ENCODE measurements at places on chromosomes 5 and 9.

GRCh38 chr5:64811050-64811640 is 42.4 kb downstream of the CWC27 start:
- no peak for DNase-seq
- H3K27me3 ChIP-seq = no peaks in the 10 kb centered on the region
- H3K4me1 ChIP-seq = peaks cover 14% of the 10 kb centered on the region
- no peaks in the 10 kb centered on the region for H3K36me3 ChIP-seq
- H3K4me3 ChIP-seq = no peak overlapping the region

GRCh38 chr9:86549920-86550319 is 195.7 kb upstream of the TUT7 start:
- no peaks in the 10 kb centered on the region for H3K4me1 ChIP-seq
- H3K4me3 ChIP-seq = no peak overlapping the region
- no peaks in the 10 kb centered on the region for H3K36me3 ChIP-seq
- peaks cover 8% of the 10 kb centered on the region for H3K27me3 ChIP-seq

DNA sequence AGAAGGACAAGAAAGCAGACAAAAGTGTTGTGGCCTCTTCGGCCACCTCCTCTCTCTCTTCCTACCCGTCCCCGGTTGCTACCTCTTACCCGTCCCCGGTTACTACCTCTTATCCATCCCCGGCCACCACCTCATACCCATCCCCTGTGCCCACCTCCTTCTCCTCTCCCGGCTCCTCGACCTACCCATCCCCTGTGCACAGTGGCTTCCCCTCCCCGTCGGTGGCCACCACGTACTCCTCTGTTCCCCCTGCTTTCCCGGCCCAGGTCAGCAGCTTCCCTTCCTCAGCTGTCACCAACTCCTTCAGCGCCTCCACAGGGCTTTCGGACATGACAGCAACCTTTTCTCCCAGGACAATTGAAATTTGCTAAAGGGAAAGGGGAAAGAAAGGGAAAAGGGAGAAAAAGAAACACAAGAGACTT is 2.4 kb downstream of the EGR1 start:
- H3K4me3 ChIP-seq = peak overlapping the region; percentile 87
- H3K27me3 ChIP-seq = peaks cover 15% of the 10 kb centered on the region
- H3K4me1 ChIP-seq = peaks cover 12% of the 10 kb centered on the region
- H3K27ac ChIP-seq = no peak overlapping the region

GRCh38 chr5:1429066-1429465 is 16.2 kb downstream of the SLC6A3 start:
- H3K4me1 ChIP-seq = no peaks in the 10 kb centered on the region
- DNase-seq = no peak
- no peak overlapping the region for H3K4me3 ChIP-seq

DNA sequence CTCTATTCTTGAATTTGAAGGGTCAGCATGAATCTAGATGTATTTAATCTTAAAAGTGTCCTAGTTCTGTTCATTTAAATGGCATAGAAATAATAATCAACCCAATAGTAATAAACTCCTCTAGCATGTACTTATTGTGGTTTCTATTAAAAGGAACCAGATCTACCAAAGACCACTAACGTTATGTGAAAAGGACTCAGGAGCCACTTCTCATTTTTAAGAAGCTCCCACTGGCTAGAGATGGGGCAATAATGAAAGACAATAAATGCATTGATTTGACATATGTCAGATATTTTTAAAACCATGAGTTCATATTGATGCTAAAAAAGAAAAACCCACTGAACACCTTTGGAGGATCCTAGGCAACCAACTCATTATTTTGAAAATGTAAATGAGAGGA is 191.9 kb downstream of the ATP10B start:
- H3K27ac ChIP-seq = no peak overlapping the region
- peaks cover 5% of the 10 kb centered on the region for H3K36me3 ChIP-seq
- H3K4me3 ChIP-seq = no peak overlapping the region
- peaks cover 20% of the 10 kb centered on the region for H3K4me1 ChIP-seq
- H3K27me3 ChIP-seq = no peaks in the 10 kb centered on the region
- DNase-seq = no peak

DNA sequence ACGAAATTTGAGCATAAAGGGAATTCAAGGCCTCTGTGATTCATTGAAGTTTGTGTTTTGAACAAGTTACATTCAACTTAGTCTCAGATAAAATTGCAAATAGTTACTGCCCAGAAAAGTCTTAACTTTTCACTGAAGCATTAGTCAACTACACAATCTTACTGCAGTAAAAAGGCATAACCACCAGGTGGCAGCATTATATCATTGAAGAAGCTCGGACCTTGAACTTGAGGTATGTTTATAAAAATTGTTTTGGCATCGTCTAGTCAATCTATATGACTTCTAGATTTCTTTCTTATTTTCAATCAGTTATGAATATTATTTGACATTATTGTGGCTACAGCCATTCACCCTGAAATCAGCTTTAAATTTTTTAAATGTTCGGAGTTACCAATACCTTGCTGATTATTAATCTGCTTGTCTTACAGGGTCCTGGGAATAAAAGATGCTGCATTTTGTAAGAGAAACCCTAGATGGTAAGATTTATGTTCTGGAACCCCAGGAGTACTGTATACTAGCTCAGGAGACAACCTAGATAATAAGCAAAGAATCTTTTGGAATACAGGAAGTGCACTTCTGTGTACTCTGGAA is 83.9 kb upstream of the GRAMD2B start:
- peaks cover 2% of the 10 kb centered on the region for H3K27me3 ChIP-seq
- H3K4me3 ChIP-seq = no peak overlapping the region
- DNase-seq = no peak
- no peaks in the 10 kb centered on the region for H3K36me3 ChIP-seq
- no peak overlapping the region for H3K27ac ChIP-seq

DNA sequence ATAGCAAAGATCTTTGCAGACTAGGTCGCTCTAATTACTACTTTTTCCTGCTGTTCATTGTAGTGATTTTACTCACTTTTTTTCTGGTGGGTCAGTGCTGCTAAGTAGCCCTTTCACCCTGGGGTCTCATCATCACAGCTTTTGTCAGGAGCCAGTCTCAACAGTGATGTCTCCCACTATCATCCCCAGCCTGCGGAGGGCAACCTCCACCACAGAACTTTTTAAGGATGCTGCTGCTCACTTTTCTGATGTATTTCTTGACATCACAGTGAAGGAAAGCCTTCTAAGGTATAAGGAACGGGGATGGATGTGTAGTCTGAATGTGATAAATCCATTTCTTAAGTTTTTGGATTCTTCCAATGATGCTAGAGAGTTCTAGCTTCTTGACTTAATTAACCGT is 242.5 kb upstream of the RIOK2 start:
- H3K27me3 ChIP-seq = no peaks in the 10 kb centered on the region
- no peak overlapping the region for H3K27ac ChIP-seq
- no peaks in the 10 kb centered on the region for H3K36me3 ChIP-seq

GRCh38 chr5:159422361-159422760 is 92.1 kb upstream of the IL12B start:
- H3K27ac ChIP-seq = no peak overlapping the region
- peaks cover 14% of the 10 kb centered on the region for H3K4me1 ChIP-seq
- H3K27me3 ChIP-seq = peaks cover 32% of the 10 kb centered on the region
- no peak overlapping the region for H3K4me3 ChIP-seq
- DNase-seq = no peak
- H3K36me3 ChIP-seq = peaks cover 4% of the 10 kb centered on the region

DNA sequence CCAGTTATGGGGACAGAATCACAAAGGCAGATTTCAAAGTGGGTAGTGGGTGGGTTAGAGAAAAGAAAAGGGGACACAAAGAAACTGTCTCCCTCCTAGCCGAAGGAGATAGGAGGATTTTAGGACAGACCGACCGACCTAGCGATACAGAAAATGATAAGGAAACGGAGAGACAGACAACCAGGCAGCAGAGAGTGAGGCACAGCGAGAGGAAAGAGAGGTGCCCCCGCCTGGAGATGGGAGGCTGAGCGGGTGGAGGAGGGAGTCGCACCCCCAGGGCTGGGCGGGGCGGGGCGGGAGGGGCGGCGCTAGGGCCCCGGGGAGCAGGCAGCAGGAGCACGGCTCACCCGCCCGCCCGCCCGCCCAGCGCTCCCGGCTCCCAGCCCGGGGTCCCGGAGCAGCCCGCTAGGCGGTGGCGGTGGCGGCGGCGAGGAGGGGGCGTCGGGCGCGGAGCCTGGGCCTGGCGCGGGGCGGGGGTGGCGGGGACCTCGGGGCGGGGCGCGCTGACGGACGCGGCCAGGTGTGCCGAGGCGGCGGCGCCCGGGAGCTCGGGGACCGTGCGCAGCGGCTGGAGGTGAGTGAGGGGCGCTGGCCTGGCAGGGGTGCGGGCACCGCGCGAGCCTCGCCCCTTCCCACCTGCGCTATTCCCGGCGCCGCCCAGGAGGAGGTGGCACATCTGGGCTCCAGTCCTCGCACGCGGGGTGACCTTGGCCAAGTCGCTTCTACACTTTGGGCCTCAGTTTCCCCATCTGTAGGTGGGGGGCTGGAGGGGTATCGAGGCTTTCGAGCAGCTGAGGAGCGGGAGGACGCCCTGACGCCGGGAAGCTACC is 15.9 kb upstream of the SYNPO start:
- peaks cover 36% of the 10 kb centered on the region for H3K27me3 ChIP-seq
- H3K4me3 ChIP-seq = peak overlapping the region; percentile 79
- peak overlapping the region; percentile 31 for H3K27ac ChIP-seq
- H3K4me1 ChIP-seq = peaks cover 9% of the 10 kb centered on the region
- no peaks in the 10 kb centered on the region for H3K36me3 ChIP-seq

DNA sequence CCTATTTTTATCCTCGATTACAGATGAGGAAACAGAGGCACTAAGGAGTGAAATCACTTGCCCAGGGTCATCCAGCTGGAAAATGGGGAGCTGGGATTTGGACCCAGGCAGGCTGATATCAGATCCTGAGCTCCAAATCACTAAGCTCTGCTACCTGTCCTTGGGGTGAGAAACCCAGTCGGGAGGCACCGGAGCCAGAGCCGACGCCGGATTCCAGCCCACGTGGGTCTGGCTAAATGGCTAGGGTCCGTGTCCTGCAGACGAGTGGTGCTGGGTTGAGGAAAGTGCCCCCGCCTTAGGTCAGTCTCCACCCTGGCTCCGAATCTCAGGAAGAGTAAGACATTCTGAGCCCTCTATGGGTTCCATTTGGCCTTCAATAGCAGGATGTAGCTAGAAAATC is 61.3 kb upstream of the GGTA1 start:
- H3K4me1 ChIP-seq = peaks cover 4% of the 10 kb centered on the region
- no peak overlapping the region for H3K4me3 ChIP-seq
- no peak overlapping the region for H3K27ac ChIP-seq
- no peaks in the 10 kb centered on the region for H3K36me3 ChIP-seq

GRCh38 chr5:142678529-142678928 is 7.4 kb downstream of the FGF1 start:
- no peak overlapping the region for H3K27ac ChIP-seq
- H3K36me3 ChIP-seq = no peaks in the 10 kb centered on the region
- H3K4me3 ChIP-seq = no peak overlapping the region
- no peak for DNase-seq

GRCh38 chr5:80216096-80216495 is 39.8 kb downstream of the SERINC5 start:
- H3K27me3 ChIP-seq = no peaks in the 10 kb centered on the region
- DNase-seq = no peak
- peak overlapping the region; percentile 24 for H3K4me3 ChIP-seq
- H3K36me3 ChIP-seq = peaks cover 51% of the 10 kb centered on the region

DNA sequence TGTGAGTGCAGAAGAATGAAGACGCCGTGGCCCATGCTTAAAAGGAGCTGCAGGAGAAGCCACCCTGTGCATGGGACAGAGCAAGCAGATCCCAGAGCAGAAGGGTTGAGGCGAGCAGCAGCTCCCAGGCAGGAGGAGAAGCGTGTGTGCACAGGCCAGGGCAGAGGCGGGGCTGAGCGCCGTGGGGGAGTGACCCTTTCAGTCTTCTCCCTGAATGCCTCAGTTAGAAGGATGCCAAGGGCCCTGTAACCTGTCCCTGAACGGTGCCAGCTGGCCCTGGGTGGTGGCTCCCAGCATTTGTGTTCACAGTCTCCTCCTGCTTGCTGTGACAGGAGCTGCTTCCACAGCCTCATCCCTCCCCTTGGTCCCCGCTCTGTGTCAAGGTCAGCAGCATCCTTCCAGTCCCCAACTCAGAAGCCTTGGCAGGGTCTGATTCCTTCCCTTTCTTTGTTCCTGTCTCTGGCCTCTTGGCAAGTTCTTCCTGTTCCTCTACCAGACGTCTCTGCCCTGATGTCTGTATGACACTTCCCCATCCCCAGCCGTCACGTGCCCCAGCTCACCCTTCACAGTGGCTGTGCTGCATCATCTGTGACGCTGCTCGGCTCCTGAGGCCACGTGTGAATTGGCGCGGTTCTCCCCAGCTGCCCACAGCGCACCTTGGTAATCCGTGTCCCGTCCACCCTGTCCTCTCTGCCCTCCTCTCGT is 5.2 kb downstream of the EXOC3 start:
- H3K36me3 ChIP-seq = peaks cover 74% of the 10 kb centered on the region
- no peak overlapping the region for H3K27ac ChIP-seq
- H3K4me3 ChIP-seq = no peak overlapping the region
- no peak for DNase-seq

- no peak overlapping the region for H3K4me3 ChIP-seq
- no peak for DNase-seq
- H3K27ac ChIP-seq = no peak overlapping the region
- peaks cover 3% of the 10 kb centered on the region for H3K27me3 ChIP-seq
Measured at GRCh38 chr5:5585751-5586341, 163.4 kb downstream of the ICE1 start.

GRCh38 chr5:95617057-95617456 is 2.8 kb upstream of the GPR150 start:
- peaks cover 28% of the 10 kb centered on the region for H3K4me1 ChIP-seq
- no peak overlapping the region for H3K27ac ChIP-seq
- peaks cover 21% of the 10 kb centered on the region for H3K36me3 ChIP-seq
- peaks cover 13% of the 10 kb centered on the region for H3K27me3 ChIP-seq

DNA sequence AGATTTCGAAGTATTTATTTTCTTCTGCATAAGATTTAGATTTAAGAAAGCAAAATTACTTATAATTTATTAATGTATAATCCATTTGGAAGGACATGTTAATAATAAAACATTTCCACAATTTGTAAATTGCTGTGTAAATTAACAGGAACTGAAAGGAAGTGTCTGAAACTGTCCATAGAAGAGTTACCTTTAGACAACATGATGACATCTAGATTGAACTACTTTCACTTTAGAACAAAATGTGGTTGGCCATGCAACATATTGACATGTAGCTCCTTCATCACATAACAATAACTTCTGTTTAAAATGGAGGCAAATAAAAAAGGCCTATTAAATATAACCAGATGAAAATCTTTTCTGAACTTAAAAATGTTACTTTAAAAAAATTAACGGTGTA is 1849.5 kb upstream of the ACO1 start:
- H3K27me3 ChIP-seq = no peaks in the 10 kb centered on the region
- no peak overlapping the region for H3K27ac ChIP-seq
- no peaks in the 10 kb centered on the region for H3K36me3 ChIP-seq
- no peak for DNase-seq
- H3K4me3 ChIP-seq = no peak overlapping the region
- H3K4me1 ChIP-seq = no peaks in the 10 kb centered on the region

GRCh38 chr5:27130587-27130986 is 92.2 kb upstream of the CDH9 start:
- H3K36me3 ChIP-seq = no peaks in the 10 kb centered on the region
- DNase-seq = no peak
- H3K27me3 ChIP-seq = no peaks in the 10 kb centered on the region
- no peak overlapping the region for H3K27ac ChIP-seq
- no peaks in the 10 kb centered on the region for H3K4me1 ChIP-seq
- H3K4me3 ChIP-seq = no peak overlapping the region

GRCh38 chr9:128053560-128053959 is 13.6 kb downstream of the NAIF1 start:
- H3K4me1 ChIP-seq = peaks cover under 1% of the 10 kb centered on the region
- no peak overlapping the region for H3K4me3 ChIP-seq
- peaks cover 7% of the 10 kb centered on the region for H3K27me3 ChIP-seq
- H3K27ac ChIP-seq = no peak overlapping the region
- no peak for DNase-seq

GRCh38 chr5:52453176-52453575 is 334.5 kb upstream of the ITGA1 start:
- H3K4me1 ChIP-seq = no peaks in the 10 kb centered on the region
- no peaks in the 10 kb centered on the region for H3K27me3 ChIP-seq
- H3K36me3 ChIP-seq = no peaks in the 10 kb centered on the region
- no peak overlapping the region for H3K4me3 ChIP-seq
- no peak for DNase-seq

Data from T-helper 2 cell treated with Interferon-gamma antibody and Interleukin-4, amounts not matched to agents 5 μg/mL and 100 μg/mL, for 36 hours (primary cell).